ENCODE measurements at places on chromosomes 2 and 18.

- DNase-seq: no peak
Measured at GRCh38 chr2:118853651-118854291, 6.3 kb upstream of the EN1 start.

GRCh38 chr2:173286153-173286809 is 68.4 kb upstream of the CDCA7 start:
- no peak for DNase-seq

DNA sequence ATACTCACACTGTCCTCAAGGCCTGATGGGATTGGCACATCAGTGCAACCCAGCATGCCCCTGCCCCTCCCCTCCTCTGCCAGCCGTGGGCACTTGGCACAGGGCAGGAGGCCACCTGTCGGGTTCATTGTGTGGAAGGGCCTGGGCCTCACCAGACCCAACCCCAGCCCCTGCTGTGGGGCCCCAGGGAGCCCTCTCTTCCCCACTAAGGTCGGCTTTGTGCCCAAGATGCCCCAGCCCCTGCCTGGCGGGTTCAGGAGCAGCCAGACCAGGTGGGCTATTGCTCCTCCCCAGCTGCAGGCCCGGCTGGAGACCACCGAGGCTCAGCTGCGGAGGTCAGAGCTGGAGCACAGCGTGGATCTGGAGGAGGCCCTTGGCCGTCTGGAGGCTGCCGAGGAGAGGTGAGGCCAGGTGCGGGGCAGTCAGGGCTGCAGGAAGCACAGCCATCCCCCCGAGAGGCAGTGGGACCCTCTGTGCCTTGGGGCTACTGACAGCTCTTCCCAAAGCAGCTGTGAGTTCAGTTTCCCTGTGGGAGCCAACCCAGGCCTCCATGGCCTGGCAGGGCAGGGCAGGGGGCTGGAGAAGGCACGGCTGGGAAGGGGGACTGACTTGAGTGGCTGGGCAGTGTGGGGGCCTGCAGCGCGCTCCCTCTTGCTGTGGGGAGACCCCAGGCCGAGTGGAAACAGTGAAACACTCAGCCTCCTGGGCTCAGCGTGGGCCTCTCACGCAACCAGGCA is 16.3 kb downstream of the CROCC2 start:
- no peak for DNase-seq

DNA sequence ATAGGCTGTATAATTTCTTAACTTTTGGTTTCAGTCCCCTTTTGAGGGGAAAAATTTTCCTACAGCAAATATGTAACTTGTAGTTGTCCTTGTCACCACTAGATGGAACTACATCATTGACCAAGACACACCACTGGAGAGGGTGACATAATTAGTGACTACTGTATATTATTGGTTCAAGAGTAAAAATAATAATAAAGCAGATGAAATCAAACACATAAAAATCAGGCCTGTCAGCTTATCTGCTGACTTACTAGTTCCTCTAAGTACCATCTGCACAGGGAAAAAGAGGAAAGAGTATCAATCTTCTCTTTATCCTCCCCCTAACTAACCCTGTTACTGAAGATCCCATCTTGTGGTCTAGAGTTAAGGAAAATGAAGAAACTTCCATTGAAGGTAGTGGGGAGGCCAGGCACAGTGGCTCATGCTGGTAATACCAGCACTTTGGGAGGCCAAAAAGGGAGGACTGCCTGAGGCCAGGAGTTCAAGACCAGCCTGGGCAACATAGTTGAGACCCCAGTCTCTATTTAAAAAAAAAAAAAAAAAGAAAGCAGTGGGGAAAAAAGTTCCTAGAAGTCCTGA is 29.6 kb upstream of the ENOSF1 start:
- DNase-seq: peak; percentile 23

DNA sequence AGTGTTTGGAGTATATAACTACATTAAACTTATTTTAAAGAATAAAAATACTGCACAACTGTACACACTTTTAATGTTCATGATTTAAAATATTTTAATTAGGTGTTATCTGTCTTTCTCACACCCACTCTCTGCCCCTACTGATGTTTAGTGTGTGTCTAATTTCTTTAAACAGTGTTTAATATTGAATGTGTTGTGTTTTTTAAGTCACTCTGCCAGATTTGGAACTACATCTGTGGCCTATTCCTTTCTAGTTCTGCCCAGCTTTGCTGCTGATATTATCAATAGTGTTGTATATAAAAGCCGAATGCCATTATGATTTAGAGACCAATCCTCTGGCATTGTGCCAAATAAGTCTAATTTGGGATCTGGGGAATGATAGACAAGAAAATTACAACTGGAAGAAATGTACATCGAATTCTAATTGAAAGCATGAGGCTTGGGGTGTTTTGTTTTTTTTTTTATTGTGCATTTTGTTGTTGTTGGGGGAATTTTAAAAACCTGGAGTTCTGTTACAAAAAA is 398.0 kb downstream of the CPS1 start:
- DNase-seq: no peak

DNA sequence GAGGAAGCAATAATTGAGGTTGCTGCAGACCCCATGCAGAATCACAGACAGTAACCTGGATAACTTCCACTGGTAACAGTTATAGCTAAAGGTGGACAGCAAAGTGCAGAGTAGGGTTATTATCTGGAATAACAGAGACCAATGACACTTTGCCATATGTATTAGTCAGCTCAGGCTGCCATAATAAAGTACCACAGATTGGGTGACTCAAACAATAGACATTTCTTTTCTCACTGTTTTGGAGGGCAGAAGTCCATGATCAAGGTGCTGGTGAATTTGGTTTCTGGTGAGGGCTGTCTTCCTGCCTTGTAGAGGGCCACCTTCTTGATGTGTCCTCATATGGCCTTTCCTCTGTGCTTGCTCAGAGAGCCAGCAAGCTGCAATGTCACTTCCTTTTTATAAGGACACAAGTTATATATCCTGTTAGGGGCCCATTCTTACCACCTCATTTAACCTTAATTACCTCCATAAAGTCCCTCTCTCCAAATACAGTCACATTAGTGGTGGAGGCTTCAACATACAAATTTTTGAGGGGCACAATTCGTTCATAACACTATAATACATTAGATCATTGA is 191.0 kb upstream of the LRP1B start:
- DNase-seq: no peak

DNA sequence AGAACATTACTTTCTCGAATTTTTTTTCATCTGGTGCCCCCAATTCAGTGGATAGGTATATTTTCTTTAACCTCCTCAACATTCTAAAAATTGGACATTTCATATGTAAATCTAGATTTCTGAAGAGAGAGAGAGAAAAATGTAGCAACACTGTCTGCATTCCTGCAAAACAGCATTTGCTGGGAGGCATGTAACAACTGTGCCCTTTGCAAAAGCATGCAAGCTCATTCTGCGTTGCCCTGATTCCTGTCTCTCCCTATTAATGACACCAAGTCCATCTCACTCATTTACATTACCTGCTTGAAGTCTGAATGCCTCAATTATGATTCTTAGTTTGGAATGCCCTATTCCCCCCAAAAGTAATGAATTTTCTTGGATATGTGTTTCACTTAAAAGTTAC is 79.8 kb upstream of the BARD1 start:
- no peak for DNase-seq

GRCh38 chr2:199757233-199757870 is 93.6 kb downstream of the FTCDNL1 start:
- DNase-seq: no peak

GRCh38 chr2:181465676-181466375 is 8.6 kb downstream of the ITGA4 start:
- DNase-seq: no peak

- DNase-seq: no peak
Measured at GRCh38 chr2:66430505-66431273, 4.2 kb upstream of the MEIS1 start.

DNA sequence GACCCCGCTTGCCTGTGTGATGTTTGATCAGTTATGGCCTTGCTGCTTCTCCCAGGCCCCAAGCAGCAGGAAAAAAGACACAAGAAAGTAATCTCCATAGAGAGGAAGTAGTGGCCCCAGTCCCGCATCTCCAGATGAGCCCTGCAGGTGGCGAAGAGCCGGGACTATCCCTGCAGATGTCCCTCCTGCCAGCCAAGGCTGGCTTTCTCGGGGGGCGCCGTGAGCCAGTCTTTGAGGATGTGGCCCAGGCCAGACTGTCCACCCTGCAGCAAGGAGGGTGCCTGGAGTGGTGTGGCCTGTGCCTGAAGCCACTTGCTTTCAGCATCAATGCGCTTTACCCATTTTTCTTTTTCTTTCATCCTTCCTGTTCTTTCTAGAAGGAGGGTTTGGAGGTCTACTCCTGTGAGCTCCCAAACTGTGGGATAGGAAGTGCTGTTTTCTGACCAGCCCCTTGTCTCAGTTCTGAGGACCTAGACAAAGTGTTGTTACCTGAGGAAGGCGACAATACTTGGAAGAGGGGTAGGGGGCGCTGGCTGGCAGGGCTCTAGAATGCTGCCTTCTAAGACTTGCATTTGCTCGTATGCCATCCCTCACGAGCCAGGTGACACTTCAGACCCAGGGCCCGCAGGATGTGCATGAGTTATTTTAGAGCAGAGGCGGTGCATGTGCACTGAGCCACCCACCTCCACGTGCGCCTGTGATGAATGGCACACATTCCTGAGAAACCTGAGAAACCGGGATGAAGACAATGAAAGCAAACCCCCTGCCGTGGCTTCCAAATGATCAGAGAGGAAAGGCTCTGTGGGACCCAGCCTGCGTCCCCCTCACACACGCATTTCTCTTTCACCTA is 255.8 kb downstream of the FBXO15 start:
- DNase-seq: no peak

- no peak for DNase-seq
Measured at GRCh38 chr2:57981083-57981768, 65.4 kb upstream of the VRK2 start.

DNA sequence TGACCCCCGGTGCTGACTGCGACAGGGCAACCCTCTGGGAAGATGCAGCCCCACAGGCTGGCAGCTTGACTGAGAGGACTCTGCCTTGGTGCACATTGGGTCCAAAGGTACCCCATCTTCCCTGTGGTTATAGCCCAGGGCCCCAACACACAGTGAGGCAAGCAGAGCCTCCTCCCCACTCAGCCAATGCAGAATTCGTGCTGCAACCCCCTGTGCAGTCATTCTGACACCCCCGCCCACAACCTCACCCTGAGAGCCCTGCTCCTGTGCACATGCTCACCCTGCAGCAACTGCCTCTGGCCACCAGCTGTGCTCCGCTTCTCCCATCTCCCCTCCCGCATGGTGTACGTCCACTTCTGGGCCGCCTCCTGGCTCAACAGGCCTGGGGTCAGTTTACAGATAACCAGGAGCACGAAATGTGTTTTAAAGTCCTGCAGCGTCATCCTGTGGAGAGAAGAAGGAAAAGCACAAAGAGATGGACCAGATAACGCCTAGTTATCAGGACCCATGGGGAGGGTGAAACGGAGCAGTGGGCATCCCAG is 24.4 kb downstream of the CAPN14 start:
- no peak for DNase-seq

DNA sequence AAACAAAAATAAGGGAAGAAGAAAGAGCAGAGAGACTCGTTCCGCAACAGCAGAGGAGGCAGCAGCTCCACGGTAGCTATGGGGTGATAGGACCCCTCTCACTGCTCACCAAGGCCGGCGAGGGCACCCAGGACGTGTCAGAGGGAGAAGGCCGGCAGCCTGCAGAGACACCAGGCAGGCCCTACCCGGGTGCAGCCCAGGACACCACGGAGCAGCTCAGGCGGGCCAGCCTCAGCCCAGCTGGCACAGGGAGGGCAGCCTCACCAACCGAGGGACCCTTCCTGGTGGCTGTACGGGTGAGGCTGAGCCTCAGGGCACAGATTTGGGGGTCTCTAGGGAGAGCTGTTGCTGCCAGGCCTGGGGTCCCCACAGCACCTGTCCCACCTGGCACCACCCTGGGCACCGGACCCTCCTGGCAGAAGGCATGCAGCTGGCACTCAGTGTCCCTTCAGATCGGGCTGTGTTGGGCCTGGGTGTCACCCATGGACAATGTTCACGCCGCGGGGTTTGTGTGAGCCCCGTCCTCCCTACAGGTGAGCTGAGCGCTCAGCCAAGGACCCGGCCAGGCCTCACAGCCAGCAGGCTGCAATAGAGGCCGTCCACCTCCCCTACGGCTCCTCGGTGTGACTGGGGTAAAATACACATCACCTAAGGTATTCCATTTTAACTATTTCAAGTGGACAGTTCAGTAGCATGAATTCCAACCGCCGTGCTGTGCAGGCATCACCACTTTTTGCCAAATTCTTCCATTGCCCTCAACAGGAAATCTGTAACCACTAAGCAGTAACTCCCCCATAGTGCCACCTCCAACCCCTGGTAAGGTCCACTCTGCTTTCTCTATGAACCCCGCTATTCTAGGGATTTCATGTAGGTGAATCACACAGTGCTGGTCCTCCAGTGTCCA is 21.6 kb downstream of the KCNG2 start:
- DNase-seq: no peak

DNA sequence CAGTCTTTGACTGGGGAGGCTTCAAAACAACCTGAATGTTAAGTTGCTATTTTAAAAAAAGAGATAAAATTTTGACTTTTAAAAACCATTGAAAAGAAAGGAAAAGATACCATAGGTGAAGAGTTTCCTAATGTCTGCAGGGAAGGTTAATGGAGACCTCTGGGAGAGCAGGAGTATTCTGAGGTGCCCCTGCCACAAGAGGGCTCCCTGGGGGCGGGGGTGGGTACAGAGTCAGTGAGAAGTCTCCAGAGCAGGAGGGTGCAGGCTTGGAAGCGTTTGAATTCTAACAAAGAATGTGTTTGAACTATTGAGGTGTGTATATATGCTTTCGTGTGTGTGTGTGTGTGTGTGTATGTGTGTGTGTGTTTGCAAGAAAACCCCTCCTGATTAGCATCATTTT is 46.7 kb upstream of the ST6GAL2 start:
- no peak for DNase-seq

- DNase-seq: no peak
Measured at GRCh38 chr18:78692105-78692504, 287.5 kb upstream of the SALL3 start.

- no peak for DNase-seq
Measured at GRCh38 chr2:55951533-55951932, 28.0 kb upstream of the EFEMP1 start.

- DNase-seq: no peak
Measured at GRCh38 chr18:63850636-63851035, 36.9 kb upstream of the SERPINB2 start.

DNA sequence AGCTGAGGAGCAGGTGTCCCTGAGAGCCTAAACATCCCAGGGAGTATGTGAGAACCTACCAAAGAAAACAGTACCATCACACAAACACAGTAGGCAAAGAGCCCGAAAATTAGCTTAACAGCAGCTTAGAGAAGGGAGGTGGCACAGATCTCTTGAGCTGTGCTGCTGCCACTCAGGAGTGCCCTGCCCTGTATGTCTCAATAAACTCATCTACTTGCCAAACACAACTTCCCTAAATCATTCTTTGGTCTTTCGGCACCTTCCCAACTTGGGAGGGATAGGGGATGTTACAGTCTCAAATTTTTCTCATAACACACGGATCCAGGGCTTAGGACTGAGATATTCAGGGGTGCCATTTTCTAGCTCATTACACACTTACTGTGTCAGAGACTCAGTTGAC is 45.3 kb upstream of the C1D start:
- no peak for DNase-seq

DNA sequence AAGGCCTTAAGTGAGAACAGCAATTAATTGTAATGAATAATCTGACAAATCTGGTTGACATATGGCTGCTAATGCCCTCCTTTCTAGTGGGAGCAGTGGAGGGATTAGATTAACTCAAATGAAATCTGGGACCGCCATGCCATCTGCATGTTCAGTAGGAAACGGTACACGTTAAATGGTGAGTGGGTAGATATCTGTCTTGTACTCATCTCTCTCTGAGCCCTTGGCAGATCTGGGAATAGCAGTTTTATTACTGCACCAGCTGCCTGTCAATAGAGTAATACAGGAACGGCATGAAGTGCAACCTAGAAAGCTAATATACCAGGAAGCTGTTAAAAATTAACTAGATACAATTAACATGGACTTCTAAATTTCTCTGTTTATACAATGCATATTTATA is 258.8 kb downstream of the GPD2 start:
- DNase-seq: no peak

Measured in KG1 (cell line).